ENCODE measurements at places on chromosomes 1 and 21.

DNA sequence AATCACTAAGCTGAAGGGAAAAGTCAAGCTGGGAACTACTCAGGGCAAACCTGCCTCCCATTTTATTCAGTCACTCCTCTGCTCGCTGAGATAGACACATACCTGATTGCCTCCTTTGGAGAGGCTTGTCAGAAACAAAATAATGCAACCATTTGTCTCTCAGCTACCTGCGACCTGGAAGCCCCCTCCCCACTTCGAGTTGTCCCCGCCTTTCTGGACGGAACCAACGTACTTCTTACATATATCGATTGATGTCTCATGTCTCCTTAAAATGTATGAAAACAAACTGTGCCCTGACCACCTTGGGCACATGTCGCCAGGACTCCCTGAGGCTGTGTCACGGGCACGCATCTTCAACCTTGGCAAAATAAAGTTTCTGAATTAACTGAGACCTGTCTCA, 21.5 kb upstream of the HPDL start:
- DNase-seq, result no peak

GRCh38 chr1:178418284-178418955, 78.3 kb downstream of the CLEC20A start:
- DNase-seq, result no peak

DNA sequence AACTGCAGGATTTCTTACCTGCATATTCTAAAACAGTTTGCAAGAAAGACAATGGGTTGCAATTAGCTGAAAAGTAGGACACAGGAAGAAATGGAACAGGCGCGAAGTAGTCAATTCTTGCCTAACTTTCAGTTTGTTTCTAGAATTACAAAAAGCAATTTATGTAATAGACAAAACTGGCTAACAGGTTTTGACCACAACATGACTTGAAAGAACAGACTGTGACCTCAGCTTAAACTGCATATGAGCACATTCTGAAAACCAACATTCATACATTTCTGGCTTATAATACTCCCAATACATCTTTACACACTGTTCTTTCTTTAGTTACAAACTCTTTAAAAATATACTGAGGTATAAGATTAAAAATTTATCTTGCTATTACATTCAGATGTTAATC, 405.9 kb upstream of the B3GALT2 start:
- DNase-seq, result no peak

DNA sequence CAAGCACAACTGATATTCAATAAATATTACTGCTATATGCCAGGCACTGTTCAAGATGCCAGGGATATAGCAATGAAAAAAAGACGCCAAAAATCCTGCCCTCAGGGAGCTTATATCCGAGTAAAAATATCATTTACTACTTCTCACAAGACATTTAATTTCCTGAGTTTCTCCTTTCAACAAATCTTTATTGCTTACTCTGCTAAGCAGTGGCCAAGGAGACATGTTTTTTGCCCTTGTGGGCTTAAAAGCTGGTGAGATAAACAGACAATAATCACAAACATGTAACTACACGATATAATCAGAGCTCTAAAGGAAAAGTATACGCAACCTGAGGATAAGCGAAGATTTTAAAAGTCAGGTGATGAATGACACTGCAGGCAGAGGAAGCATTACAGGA, 19.5 kb downstream of the TGFBR3 start:
- DNase-seq, result no peak

GRCh38 chr21:37828556-37828955, 87.7 kb downstream of the KCNJ6 start:
- no peak for DNase-seq

GRCh38 chr1:116477429-116477828, 93.4 kb downstream of the CD58 start:
- DNase-seq, result no peak

DNA sequence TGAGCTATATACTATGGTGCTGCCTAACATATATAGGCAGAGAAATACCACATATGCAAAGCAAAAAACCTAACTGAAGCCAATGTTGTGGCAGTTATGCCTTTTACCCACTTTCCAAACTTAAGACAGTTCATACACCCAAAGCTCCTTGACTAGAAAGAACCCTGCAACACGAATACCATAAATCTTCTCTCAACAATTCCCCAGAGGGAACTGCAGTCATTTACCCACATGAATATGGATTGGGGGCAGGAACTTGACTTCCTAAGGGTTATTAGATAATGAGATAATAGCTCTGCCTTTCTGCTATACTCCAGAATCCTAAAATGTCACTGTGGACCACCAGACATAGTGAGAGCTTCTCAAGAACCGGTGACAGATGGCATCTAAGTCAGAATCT, 2.9 kb upstream of the ASPM start:
- no peak for DNase-seq

- no peak for DNase-seq
Measured at GRCh38 chr1:187516874-187517273, 688.1 kb downstream of the PLA2G4A start.

- no peak for DNase-seq
Measured at GRCh38 chr1:22289307-22289995, 146.6 kb upstream of the WNT4 start.

GRCh38 chr1:99849744-99850458, at the start of gene AGL:
TSS of gene AGL (plus strand) at chr1:99850361. CDS start at chr1:99851043, 682 bp downstream.
- DNase-seq, result peak; percentile 65

DNA sequence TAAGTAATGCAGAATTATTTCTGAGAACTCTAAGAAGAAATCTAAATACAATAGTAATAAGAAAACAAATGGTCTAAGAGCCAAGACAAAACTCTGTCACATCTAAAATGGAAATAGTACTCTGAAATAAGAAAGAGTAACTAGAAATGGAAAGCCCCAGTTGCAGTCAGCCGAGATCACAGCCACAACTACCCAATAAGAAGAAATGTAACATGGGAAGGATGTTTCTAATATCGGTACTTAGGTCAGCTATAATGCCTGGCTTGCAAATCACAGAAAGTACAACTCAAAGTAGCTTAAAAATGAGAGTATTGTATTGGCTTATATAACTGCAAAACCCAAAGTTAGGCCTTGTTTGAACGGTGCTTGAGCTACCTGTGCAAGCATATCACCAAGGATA, 58.6 kb upstream of the USP25 start:
- DNase-seq, result no peak

DNA sequence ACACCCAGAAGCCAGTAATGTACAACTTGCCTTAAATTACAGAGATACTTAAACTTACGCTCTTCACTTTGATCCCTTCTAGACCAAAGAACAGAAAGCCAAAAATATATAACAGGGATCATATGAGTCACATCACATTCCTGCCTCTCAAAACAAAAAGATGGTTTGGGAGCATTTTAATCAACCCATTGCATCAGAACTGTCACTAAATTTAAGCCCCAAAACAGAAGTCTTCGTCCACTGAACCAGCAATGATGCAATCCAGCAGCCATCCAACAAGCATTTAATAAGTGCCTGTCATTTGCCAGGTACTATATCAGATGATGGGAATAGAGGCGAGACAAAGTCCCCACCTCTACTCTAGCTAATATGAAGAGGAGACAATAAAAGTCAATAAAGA, 42.7 kb upstream of the GLIS1 start:
- DNase-seq, result no peak

DNA sequence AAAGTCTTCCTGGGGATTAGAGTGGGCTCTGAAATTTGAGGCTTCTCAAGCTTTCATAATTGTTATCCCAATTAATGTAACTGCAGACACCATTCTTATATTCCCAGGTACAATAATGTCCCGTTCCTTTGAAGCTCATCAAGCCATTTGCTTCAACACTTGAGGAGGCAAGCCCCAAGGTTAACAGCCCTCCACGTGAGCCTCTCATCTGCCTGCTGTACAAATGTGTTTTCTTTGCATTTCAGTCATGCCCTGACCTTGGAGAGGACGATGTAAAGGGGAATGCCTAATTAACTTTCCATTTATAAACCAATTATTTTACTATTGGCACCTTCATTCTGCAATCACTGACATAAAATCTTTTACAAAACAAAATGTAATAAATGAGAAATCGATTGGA, 106.3 kb downstream of the SETD4 start:
- no peak for DNase-seq

DNA sequence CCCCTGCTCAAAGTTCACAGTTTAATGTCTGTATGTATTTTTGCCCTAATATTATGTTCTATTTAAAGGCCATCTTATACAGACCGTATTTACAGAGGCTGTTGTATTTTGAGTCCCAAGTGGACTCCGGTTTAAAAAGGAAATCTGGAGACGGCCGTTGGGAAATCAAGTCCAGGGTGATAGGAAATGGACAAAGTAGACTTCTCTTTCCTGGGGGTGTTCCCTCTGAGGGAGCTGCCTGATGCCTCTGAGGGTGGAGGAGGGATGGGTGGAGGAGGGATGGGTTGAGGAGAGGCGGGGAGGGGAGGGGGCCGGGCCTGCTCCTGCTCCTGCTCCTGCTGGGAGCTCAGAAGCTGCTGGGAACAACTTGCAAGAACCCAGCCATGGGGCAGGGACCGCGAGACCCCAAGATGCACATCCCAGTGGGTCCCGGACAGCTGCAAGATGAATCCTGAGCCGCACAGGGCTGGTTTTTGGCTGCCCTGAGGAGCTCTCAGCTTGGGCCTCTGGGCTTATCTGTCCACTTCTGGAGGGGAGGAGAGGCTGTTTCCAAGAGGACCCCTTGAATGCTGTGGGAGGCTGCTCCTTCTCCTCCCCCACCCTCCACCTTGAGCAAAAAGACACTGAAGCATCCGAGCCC, 12.0 kb upstream of the ACTL8 start:
- no peak for DNase-seq

DNA sequence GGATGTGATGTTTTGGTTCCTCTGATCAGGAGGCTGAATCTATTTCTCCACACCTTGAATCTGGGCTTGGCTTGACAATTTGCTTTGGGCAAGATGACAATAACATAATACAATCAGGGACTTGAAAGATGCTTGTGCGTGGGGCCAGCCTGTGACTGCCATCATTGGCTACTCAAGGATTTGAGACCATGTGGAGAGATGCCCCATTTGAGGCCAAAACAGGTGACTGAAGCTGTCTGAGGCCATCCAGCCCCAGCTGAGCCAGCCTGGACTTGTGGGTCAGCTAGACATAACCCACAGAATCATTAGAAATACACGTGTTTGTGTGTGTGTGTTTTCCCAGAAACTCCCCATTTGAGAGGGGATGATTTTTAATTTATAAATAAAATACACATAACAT, 421.5 kb downstream of the PTPRU start:
- no peak for DNase-seq

DNA sequence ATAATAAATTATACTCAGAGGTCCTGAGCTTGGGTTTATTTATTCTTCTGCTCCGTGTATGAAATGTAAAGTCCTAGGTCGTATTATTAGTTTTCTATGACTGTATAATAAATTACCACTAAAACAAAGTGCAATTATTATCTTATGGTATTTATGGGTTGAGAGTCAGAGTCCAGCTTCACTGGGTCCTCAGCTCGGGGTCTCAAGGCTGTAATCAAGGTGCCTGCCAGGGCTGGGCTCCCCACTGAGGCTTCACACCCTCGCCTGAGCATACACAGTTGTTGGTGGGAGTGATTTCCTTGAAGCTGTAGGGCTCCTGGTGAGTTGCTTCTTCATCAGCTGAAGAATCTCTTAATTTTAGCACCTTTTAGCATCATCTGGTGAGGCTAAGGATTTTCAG, 15.2 kb downstream of the UBASH3A start:
- no peak for DNase-seq

DNA sequence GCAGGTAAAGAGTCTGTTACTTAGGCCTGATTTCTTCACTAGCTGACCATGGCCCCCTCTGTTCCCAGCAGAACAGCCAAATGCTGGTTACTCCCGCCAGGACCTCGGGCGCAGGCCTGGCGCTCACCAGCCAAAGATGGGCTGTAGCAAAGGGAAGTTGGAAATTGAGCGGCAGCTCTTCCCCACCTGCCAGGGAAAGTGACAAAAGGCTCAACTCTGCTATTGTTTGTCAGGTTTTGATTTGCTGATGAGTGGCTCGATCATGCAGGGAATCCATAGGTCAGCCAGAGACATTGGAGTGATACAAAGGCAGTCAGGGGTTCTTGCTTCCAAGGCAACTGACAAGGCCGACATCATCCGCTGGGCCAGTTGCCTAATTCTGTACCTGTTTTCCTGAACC, 120.1 kb downstream of the ASTN1 start:
- no peak for DNase-seq

DNA sequence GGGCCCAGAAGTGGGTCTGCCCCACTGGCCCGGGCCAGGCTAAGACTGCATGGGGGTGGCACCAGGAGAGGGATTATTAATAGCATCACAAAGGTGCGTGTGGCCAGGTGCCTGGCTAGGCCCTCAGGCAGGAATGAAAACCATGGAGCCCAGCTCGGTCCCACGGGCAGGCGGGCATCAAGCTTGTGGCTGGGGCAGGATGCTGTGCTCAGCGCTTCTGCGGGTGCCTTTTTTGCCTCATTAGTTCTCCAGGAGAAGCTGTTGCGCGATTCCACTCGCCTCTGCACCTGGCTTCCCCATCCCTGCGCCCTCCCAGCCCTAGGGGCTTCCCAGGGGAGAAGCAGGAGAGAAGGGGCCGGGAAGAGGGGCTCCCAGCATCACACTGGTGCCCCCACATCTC, 39.3 kb downstream of the CITED4 start:
- DNase-seq, result no peak

GRCh38 chr1:77546890-77547289, 135.6 kb downstream of the ZZZ3 start:
- no peak for DNase-seq

DNA sequence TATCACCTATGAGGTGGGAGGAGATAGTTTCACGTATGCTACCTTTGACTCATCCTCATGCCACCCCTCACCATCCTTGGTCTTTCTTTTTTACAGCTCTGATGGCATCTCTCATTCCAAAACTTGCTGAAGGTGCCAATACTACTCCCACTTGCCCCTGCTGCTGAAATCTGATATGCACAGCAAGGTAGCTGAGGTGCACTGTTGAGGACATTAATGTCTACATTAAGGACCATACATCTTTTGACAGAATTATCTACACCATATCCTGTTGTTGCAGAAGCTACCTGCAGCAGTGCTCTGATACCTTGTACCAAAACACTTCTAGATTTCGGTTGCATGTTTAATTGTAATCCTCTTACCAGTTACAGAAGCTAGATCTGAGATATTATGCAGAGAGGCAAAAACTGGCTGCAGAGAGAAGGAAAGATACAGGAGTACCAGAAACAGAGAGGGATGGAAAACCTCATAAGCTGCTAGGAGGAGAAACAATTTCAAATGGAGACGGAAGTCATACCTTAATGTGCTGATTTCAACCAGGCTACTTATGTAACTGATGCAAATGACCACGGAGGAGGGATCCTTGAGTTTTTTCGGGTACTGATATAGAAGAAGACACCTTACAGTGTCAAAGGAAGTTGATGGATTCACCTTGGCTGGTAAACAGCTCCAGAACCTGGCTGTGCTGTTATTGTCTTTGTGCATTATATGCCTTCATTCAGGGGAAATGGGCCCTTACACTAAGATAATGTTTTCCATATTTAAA, 19.3 kb upstream of the PTPRC start:
- DNase-seq, result no peak

- DNase-seq, result no peak
Measured at GRCh38 chr1:93673163-93673829, 8.3 kb downstream of the BCAR3 start.

All from stimulated activated CD8-positive, alpha-beta memory T cell treated with anti-CD3 and anti-CD28 coated beads, Interleukin-7, amount 100 ng/mL, for 1 hour (primary cell).